ENCODE measurements at places on chromosomes 5 and 9.

- DNase-seq: no peak
Measured at GRCh38 chr9:38431116-38431515, 6.9 kb upstream of the IGFBPL1 start.

DNA sequence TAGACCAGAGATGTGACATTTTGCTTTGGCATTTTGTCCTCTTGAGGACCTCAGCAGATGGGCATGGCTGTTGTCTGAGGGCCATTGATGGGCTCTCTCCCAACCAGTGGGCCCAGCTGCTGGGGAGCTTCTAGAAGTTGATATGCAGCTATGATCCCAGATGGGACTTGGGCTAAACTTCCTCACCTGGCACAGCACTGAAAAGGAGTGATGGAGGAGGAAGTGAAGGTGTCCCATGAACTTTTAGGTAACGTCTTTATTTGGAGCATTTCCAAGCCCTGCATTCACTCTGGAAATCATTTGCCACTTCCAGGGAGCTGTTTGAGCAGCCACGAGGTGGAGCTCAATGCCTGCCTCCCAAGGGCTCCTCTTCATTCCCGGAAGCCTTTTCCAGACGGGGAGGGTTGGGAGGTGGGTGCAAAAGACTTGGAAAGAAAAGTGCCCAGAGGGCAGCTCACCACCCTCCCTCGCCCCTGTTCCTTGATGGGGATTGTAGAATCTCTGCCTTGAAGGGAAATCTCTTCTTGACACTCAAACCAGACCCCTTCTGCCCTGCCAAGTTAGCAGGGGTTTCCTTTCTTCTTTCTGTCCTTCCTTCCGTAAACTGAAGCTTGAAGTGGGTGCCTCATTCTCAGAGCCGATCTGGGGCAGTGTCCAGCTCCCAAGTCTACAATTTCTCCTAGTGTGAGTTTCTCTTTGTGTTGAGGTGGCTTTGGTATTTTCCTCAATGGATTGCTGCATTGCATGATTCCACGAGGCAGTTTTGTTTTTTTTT lies 18.1 kb upstream of the NEUROG1 start:
- no peak for DNase-seq

DNA sequence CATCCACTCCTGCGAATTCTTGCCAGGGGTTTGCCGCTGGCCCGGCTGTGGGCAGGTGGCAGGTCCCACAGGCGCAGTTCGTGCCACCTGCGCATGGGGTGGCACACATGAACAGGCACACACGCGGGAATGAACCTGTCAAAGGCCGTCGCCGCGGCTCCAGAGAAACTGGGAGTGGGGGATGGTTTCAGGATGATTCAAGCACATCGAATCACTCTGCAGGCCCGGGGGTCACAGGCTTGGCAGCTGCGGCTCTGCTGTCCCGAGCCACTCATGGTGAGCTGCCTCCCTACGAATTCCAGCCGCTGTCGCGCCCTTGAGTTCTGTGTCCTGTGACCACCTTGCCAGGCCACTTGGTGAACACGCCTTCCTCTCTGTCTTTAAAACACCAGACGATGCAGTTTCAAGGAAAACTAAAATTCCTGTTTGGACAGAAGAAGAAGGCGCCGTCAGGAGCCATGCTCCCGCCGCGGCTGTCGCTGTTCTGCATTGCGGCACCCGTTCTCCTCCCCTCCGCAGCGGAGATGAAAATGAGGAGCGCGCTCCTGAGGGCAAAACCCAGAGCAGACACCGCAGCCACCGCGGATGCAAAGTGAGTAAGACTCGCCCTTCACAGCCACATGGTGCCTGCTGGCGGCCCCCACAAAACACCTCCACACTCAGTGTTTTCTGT lies 15.4 kb upstream of the EXOC3 start:
- DNase-seq: no peak

DNA sequence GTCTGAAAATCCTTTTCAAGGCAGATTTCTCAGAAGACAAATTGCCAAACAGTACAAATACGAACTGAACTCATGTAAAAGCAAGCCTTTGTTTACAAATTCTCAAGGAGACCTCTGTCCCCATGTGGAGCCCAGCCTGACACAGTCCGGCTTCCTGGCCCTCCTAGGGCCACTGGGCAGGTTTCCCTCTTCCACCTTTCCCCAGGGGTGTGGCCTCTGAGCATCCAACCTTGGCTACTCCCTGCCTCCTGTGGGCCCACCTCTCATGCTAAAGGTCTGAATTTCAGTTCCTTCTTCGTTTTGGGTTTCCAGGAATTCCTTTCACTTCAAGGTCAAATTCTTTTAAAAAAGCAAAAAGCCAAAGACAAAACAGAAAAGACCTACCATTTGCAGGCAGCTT lies 10.1 kb downstream of the DAP start:
- no peak for DNase-seq

DNA sequence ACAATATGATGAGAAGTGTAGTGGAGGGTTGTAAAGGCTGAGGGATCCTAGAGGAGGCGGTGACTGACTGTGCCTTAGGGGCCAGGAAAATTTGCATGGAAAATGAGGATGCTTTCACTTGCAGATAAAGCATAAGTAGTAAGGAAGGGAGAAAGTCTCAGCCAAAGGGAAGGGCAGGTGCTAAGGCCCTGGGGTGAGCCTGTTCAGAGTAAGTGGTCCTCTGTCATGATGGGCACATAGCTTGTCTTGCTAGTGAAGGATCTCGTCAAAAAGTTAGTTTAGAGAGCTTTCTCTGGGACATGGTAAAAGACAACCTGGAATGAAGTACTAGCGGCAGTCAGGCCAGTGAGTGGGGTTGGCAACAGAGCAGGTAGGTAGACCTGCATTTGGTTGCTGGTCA lies 75.4 kb upstream of the CPLX2 start:
- DNase-seq: no peak

Data from BJ (cell line).